Immature natural killer cell (primary cell): ENCODE measurements at places on chromosomes 12 and 14. TPM values are rescaled to one million over a fixed set of nuclear protein-coding genes. Genes with fewer than 3 reads are reported as not detected.

- DNase-seq: no peak
These were observed 154.7 kb downstream of the ETV6 start for GRCh38 chr12:11804130-11804529.

DNA sequence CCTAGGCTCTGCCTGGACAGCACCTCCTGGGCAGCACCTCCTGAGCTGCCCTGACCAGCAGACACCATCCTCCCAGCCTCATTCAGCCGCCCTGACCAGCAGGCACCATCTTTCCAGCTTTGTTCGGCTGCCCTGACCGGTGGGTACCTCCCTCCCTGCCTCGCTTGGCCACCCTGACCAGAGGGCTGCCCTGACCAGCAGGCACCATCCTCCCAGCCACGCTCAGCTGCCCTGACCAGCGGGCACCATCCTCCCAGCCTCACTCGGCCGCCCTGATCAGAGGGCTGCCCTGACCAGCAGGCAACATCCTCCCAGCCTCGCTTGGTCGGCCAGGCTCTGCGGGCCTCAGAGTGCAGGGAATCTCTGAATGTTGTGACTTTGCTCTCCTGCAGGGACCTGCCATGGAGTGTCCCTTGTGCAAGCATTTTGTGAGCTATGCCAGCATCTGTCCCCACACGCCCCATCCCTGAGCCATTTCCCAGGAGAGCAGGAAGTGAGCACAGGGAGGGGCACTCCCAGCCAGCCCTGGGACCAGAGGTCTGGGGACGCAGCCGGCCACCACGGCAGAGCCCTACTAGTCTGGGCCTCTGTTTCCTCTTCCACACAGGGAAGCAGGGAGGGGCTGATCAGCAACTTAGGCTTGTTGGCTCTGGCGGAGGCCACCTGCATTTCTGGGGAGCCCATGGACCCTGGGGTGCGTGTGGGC is 265.5 kb downstream of the SEC23A start:
- no peak for DNase-seq

The KRT77 gene
- not detected for polyA plus RNA-seq

The HRK gene
- not detected for polyA plus RNA-seq
